ENCODE measurements at places on chromosomes 1 and 21.

GRCh38 chr1:198416296-198416695 lies 124.2 kb downstream of the ATP6V1G3 start:
- no peak for DNase-seq

- DNase-seq: peak; percentile 65
Measured at GRCh38 chr21:41777951-41778815, 11.3 kb upstream of the RIPK4 start.

- no peak for DNase-seq
Measured at GRCh38 chr1:36151845-36152203, 2.5 kb upstream of the TRAPPC3 start.

GRCh38 chr1:52746189-52746588 lies 19.9 kb downstream of the ZYG11B start:
- no peak for DNase-seq

- no peak for DNase-seq
Measured at GRCh38 chr1:5390504-5390903, 601.7 kb downstream of the NPHP4 start.
